ENCODE measurements at places on chromosomes 12 and 14.

DNA sequence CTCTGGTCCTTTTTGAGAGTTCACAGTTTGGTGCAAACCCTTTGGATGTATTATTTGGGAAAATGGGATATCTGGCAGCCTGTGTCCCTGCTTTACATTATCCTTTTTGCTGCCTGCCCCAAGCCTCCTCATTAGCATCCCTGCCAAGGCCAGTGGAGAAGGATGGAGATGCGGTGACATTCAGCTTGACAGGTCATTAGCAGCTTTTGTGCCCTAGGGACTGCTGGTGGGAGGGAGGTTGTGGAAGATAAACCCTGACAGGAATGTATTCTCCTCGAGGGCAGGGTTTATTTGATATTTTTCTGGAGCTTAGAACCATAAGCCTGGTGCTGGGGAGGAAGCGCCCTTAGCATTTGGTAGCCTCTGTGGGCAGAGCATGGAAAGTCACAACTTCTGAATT is 49.3 kb downstream of the PTPN11 start:
- no peak for DNase-seq

GRCh38 chr12:15405606-15406005 is 83.3 kb downstream of the PTPRO start:
- no peak for DNase-seq

- no peak for DNase-seq
Measured at GRCh38 chr12:132056951-132057350, 87.2 kb downstream of the DDX51 start.

- DNase-seq: no peak
Measured at GRCh38 chr12:57782243-57782607, 362 bp upstream of the TSFM start.

- DNase-seq: peak; percentile 30
Measured at GRCh38 chr12:97944576-97944975, 482.0 kb downstream of the RMST start.

- DNase-seq: no peak
Measured at GRCh38 chr12:70044167-70044566, 199.1 kb upstream of the CNOT2 start.

DNA sequence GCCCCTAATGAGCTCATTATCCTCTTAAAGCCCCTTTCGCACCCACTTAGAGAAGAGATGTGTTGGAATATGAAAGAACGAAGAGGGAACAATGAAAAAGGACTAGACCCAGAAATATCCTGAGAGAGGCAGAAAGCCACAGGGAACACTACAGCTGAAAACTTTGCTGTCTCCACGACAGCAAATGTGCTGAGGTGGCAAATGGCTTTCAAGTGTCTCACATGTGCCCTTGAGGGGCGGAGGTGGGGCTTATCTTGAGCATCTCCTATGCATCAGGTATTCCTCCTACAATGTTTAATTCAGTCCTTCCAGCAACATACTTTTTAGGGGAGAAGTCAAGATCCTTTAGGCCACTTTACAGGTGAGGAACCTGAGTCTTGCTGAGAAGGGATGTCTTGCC is 62.9 kb downstream of the WSCD2 start:
- no peak for DNase-seq

DNA sequence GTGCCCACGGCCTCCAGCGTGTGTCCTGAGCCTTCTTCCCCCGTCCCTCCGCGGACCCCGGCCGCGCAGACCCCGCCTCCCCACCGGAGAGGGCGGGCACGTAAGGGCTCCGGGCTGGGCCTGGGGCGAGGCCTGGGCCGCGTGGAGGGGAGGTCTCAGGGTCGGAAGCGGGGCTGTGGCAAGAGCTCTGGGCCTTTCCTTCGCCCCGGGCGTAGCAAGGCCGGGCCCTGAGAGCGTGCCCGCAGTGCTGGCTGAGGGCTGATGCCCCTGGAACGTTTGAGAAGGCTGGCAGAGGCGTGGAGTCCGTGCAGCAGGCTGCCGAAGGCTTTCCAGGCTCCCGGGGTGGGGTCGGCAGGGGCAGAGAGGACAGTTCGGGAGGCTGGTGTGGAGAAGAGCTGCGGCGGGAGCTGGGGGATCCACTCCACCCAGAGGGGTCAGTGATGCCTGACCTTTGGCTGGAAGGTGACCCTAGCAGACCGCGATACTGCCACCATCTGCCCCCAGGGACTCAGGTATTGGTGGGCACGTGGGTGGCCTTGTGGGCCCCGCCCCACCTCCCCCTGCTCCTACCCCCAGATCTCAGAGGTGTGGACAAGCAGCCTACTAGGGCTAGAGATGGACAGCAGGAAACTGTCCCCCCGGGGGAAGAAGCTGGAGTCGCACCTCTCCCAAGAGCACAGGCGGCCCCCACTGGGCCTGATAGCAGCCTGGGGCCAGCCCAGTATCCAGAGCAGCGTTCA is 558 bp downstream of the TEX22 start:
- no peak for DNase-seq

DNA sequence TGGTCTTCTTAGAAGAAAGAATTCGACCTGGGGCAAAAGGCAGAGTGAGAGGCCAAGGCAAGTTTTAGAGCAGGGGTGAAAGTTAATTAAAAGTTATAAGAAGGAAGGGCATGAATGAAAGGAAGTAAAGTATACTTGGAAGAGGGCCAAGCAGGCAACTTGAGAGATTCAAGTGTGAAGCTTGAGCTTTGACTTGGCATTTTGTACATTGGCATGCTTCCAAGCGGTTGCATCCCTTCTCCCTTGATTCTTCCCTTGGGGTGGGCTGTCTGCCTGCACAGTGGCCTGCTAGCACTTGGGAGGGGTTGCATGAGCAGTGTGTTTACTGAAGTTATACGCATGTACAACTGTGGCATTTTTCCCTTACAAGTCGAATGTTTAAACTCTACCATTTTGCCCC is 74.8 kb upstream of the MGAT4C start:
- DNase-seq: no peak

DNA sequence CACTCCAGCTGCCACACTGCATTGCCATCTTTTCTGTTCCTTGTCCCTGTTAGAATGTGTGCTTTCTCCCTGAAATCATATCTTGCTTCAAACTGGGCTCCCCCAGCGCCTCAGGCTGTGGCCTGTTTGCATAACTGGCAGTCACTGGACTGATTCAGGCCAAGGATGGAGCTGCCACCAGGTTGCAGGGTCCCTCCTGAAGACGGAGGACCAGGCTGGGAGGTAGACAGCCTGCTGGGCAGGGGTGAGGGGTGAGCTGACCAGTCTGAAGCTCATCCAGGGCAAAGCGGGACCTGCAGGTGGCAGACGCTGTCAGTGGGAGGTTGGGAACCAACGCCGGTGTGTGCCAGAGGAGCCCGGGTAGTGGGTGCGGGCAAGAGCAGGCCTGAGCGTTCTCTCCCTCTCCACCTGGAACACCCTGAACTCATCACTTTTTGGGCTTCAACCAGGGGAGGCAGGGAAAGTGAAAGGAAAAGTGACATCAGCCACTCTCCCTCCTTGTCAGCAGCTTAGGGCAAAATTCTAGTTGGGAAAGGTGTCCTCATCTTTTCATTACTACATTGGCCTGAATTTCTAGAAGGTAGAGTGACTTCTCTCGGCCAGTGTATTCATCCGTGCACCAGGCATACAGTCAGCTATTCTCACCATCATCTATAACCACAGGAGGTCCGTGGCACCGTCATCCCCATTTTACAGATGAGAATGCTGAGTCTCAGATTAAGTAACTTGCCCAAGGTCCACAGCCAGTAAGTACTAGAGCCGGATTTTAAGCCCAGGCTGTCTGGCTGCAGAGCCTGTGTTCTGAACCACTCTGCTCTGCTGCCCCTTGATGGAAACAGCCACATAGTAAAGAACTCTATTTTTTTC is 219.1 kb downstream of the SLC41A2 start:
- no peak for DNase-seq

GRCh38 chr14:32469388-32470160 is 140.5 kb downstream of the AKAP6 start:
- peak; percentile 18 for DNase-seq

Measured in urothelium cell line (cell line).